ENCODE measurements at places on chromosomes 2 and 18. TPM values are rescaled to one million over a fixed set of nuclear protein-coding genes. Genes with fewer than 3 reads are reported as not detected.

- DNase-seq, result peak; percentile 64
- H3K4me1 ChIP-seq, result no peaks in the 10 kb centered on the region
- no peak overlapping the region for H3K4me3 ChIP-seq
Observed at GRCh38 chr18:79506191-79507075, 110.7 kb downstream of the NFATC1 start.

GRCh38 chr2:217186668-217187159, 326.9 kb upstream of the TNP1 start:
- peaks cover 4% of the 10 kb centered on the region for H3K4me1 ChIP-seq
- no peaks in the 10 kb centered on the region for H3K36me3 ChIP-seq
- no peaks in the 10 kb centered on the region for H3K27me3 ChIP-seq

ZC3H8 gene
- total RNA-seq, result 10.6 TPM

NAPG gene
- total RNA-seq, result 49.7 TPM

DNA sequence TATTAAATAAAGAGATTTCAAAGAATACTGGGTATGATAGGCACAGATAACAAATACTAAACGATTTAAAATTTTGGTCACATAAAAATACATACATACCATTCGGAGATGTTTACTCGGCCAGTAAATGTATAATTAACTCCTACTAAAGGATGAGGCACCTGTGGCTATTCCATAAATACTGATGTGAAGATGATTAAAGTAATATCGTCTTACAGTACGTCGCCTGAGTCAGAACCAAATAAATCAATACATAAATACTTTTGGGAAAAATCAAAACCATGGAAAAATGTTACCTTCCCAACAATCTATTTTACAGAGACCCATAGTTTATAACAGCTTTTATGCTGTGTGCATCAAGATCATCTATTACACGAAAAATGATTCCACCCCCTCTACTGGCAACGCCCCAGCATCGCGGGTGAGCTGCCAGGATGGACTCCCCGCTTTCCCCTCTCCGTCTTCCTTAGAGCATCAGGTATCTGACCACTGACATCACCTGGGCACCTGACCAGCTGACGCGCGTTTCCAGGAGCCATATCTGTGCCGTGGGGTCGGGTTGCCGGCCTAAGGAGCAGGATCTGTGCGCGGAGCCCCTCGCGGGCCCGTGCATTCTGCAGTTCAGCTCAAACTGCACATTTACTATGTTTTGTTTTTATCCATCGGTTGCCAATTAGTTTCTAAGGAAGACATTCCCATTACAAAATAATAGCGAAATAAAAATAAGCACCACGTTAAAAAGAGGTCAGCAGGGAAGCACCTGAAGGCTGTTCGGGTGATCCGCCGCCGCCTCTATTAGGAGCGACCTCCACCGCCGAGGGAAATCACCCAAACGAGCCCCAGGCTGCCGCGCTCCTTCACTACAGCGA, 901 bp downstream of the ICA1L start:
- no peaks in the 10 kb centered on the region for H3K36me3 ChIP-seq
- H3K27ac ChIP-seq, result peak overlapping the region; percentile 10
- peak; percentile 84 for DNase-seq
- no peaks in the 10 kb centered on the region for H3K4me1 ChIP-seq

ESPNL gene
- total RNA-seq, result not detected

C1GALT1C1L gene
- total RNA-seq, result 0.29 TPM

TUBB8B gene
- total RNA-seq, result not detected

YIPF4 gene
- 35.4 TPM for total RNA-seq

DNA sequence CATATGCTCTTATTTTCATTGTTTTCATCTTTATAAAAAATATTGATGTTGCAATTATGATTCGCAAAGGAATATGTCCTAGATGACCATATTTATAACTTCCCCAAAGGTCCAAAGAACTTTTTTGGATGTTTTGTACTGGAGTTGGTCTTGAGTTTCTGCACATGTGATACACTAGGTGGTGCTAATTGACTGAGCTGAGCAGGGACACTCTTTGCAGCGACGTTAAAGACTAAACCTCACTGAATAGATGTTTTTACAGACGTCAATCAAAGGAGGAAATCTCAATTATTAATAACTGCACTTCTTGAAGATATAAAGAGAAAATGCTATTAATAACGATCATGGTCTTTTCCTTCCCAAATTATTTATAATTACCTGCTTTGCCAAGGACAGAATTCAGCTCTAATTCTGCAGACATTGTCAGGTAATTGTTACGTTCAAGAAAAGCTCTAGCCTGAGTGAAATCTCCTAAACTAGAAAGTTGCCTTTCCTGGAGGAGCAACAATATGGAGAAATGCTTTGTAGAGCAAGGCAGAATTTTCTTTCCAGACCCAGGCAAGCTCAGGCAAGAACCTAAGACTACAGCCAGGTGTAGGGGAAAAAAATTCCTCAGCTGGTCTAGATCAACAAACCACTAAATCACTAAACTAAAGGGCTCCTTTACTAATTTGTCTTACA, 119.3 kb upstream of the RBBP8 start:
- DNase-seq, result no peak
- H3K36me3 ChIP-seq, result no peaks in the 10 kb centered on the region

TANC1 gene
- total RNA-seq, result 56.9 TPM

CSRNP3 gene
- total RNA-seq, result 3.7 TPM

ADGRF3 gene
- total RNA-seq, result 0.13 TPM

GRCh38 chr2:52423111-52423510, 1344.5 kb upstream of the CHAC2 start:
- H3K4me1 ChIP-seq, result no peaks in the 10 kb centered on the region
- no peak overlapping the region for H3K4me3 ChIP-seq
- no peaks in the 10 kb centered on the region for H3K27me3 ChIP-seq

E2F6 gene
- total RNA-seq, result 13.4 TPM

CROCC2 gene
- total RNA-seq, result 0.13 TPM

DNA sequence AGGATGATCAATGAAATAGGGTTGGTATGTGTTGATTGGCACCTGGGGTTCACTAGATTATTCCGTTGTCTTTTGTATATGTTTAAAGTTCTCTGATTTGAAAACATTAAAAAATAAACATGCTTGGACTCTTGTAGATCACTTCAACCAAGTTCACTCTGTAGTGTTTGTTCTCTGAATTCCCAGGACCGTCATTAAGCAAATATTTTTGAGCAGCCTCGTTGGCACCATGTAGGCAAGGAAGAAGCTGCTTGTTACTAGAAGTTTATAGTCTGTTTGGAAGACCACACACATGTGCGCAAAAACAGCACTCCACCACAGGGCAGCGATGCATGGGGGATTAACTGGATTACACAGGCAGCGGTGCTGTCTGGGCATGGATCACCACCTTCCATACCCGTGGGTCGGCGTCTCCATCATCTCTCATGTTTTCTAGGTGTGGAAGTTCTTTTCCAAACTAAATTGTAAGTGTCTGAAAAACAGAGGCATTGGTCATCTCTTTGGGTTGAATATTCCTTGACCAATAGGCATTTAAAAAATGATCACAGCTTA, 212.2 kb downstream of the FHOD3 start:
- no peak for DNase-seq
- H3K4me1 ChIP-seq, result no peaks in the 10 kb centered on the region
- H3K27ac ChIP-seq, result no peak overlapping the region
- no peaks in the 10 kb centered on the region for H3K27me3 ChIP-seq
- H3K4me3 ChIP-seq, result no peak overlapping the region

DNA sequence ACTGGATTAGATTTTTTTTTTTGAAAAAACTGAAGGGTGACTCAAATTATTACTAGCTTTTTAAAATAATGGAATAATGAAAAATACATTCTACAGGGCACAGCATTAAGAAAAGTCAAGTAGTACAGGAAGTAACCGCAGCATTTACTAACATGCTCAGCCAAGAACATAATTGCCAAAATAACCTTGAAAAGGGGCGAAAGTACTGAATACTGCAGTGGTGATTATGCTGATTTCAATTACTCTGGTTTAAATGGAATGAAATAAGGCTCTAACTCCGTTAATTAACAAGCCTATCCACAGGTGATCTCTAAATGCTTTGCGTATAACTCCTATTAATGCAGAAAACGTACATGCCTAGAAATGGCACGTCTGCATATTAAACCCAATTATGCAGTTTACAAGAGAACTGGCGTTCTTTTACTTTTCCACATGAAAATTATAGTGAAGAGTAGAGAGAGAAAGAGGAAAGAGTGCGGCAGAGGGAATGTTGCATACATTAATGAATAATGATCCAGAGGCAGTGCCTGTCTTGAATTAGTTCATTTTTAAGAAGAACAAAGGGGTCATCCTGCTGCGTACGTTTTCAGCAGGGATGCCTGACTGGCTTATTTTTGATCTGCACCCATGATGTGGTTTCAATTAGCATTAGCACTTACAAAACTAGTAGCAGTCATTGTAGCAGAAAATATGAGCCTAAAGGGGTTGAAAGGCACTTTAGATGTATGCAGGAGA, 612.4 kb downstream of the NYAP2 start:
- H3K27me3 ChIP-seq, result no peaks in the 10 kb centered on the region
- no peaks in the 10 kb centered on the region for H3K4me1 ChIP-seq
- H3K4me3 ChIP-seq, result no peak overlapping the region
- H3K36me3 ChIP-seq, result no peaks in the 10 kb centered on the region

EML6 gene
- total RNA-seq, result 2.7 TPM

LCT gene
- total RNA-seq, result not detected

GRCh38 chr18:21187886-21188285, 54.1 kb upstream of the GREB1L start:
- DNase-seq, result no peak
- H3K4me3 ChIP-seq, result no peak overlapping the region
- H3K4me1 ChIP-seq, result no peaks in the 10 kb centered on the region
- H3K27me3 ChIP-seq, result no peaks in the 10 kb centered on the region
- H3K27ac ChIP-seq, result no peak overlapping the region
- no peaks in the 10 kb centered on the region for H3K36me3 ChIP-seq

G6PC2 gene
- not detected for total RNA-seq

- H3K27me3 ChIP-seq, result no peaks in the 10 kb centered on the region
- no peak for DNase-seq
- H3K4me3 ChIP-seq, result no peak overlapping the region
- no peak overlapping the region for H3K27ac ChIP-seq
- H3K4me1 ChIP-seq, result no peaks in the 10 kb centered on the region
Observed at GRCh38 chr2:63444565-63445288, 143.6 kb downstream of the WDPCP start.

GREB1L gene
- total RNA-seq, result 6.0 TPM

GRCh38 chr2:197514754-197515153, 1.1 kb upstream of the MOB4 start:
- no peaks in the 10 kb centered on the region for H3K27me3 ChIP-seq
- peak overlapping the region; percentile 53 for H3K4me3 ChIP-seq
- H3K4me1 ChIP-seq, result no peaks in the 10 kb centered on the region
- H3K27ac ChIP-seq, result peak overlapping the region; percentile 84
- no peak for DNase-seq

DNA sequence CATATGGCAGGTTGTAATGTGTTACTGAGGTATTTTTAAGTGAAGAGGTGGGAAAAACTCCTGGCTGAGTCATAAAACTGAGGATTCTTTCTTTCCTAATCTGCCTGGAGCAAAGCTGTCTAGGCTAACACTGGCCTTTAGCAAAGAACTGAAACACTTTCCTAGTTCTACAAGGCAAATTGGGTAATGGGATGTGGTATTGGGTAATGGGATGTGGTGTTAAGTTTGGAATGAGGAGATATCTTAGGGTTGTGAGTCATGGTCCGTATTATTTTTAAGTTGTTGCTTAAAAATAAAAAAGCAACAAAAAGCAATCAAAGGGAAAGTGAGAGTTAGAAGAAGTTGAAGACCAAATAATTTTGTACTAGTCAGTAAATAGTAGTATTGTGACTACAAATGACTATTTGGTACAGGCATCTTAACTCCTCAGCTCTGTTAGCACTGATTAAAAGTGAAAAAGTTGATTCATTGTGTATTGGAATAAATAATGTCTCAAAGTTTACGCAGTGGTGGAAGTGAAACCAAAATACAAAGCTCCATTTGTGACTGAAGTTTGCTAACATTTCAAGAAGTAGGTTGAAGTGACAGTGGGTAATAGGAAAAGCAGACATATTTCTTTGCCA, 216.8 kb downstream of the CAMKMT start:
- H3K27me3 ChIP-seq, result no peaks in the 10 kb centered on the region
- no peak overlapping the region for H3K27ac ChIP-seq
- DNase-seq, result no peak
- H3K4me3 ChIP-seq, result no peak overlapping the region
- no peaks in the 10 kb centered on the region for H3K36me3 ChIP-seq

- no peak overlapping the region for H3K4me3 ChIP-seq
- H3K36me3 ChIP-seq, result no peaks in the 10 kb centered on the region
- no peak for DNase-seq
- no peaks in the 10 kb centered on the region for H3K27me3 ChIP-seq
- no peak overlapping the region for H3K27ac ChIP-seq
- H3K4me1 ChIP-seq, result no peaks in the 10 kb centered on the region
Observed at GRCh38 chr18:22293417-22293816, 124.0 kb downstream of the GATA6 start.

DNA sequence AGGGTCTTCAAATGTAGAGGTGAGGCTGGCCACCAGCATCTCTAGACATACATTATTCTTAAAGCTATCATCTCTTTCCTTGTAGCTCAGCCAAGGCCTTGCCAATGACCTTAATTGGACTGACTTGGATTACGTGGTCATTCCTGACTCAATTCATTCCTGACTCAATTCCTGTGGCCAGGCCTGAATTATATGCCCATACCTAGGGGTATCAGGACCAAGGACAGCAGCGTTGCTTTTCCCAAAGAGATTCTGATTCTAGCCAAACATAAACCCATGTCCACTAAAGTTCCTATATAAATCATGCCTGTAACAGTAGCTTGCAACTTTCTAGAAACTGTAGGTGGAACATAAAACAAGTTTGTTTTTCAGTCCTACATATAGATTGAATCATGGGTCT, 231.7 kb downstream of the ARL6IP6 start:
- H3K4me1 ChIP-seq, result no peaks in the 10 kb centered on the region
- no peak overlapping the region for H3K27ac ChIP-seq
- H3K4me3 ChIP-seq, result no peak overlapping the region
- H3K36me3 ChIP-seq, result no peaks in the 10 kb centered on the region
- H3K27me3 ChIP-seq, result no peaks in the 10 kb centered on the region

- H3K4me3 ChIP-seq, result no peak overlapping the region
- H3K36me3 ChIP-seq, result no peaks in the 10 kb centered on the region
- no peaks in the 10 kb centered on the region for H3K27me3 ChIP-seq
- H3K27ac ChIP-seq, result no peak overlapping the region
Observed at GRCh38 chr2:12199491-12200211, 453.2 kb downstream of the LPIN1 start.

GRCh38 chr18:26190506-26190905, 35.7 kb upstream of the TAF4B start:
- no peak overlapping the region for H3K27ac ChIP-seq
- H3K4me1 ChIP-seq, result no peaks in the 10 kb centered on the region
- DNase-seq, result no peak
- H3K36me3 ChIP-seq, result no peaks in the 10 kb centered on the region
- no peak overlapping the region for H3K4me3 ChIP-seq

STK11IP gene
- total RNA-seq, result 18.5 TPM

CYP27A1 gene
- 50.6 TPM for total RNA-seq

GRCh38 chr2:111703759-111704158, 180.2 kb downstream of the ANAPC1 start:
- DNase-seq, result no peak
- no peak overlapping the region for H3K4me3 ChIP-seq
- H3K4me1 ChIP-seq, result no peaks in the 10 kb centered on the region
- H3K36me3 ChIP-seq, result no peaks in the 10 kb centered on the region
- H3K27ac ChIP-seq, result no peak overlapping the region

GRCh38 chr2:210199854-210200253, 25.4 kb downstream of the ACADL start:
- H3K27ac ChIP-seq, result no peak overlapping the region
- peaks cover 1% of the 10 kb centered on the region for H3K36me3 ChIP-seq
- H3K4me3 ChIP-seq, result no peak overlapping the region
- no peak for DNase-seq
- no peaks in the 10 kb centered on the region for H3K27me3 ChIP-seq

- H3K27me3 ChIP-seq, result no peaks in the 10 kb centered on the region
- peak overlapping the region; percentile 97 for H3K27ac ChIP-seq
- peak; percentile 69 for DNase-seq
- no peaks in the 10 kb centered on the region for H3K36me3 ChIP-seq
- no peak overlapping the region for H3K4me3 ChIP-seq
Observed at GRCh38 chr2:17976871-17977746, 98.6 kb downstream of the KCNS3 start.

Data from aorta (tissue), 5 donors.